ENCODE measurements at places on chromosomes 7 and 10. TPM values are rescaled to one million over a fixed set of nuclear protein-coding genes. Genes with fewer than 3 reads are reported as not detected.

The PLXNA4 gene
- total RNA-seq, result 0.58 TPM

DNA sequence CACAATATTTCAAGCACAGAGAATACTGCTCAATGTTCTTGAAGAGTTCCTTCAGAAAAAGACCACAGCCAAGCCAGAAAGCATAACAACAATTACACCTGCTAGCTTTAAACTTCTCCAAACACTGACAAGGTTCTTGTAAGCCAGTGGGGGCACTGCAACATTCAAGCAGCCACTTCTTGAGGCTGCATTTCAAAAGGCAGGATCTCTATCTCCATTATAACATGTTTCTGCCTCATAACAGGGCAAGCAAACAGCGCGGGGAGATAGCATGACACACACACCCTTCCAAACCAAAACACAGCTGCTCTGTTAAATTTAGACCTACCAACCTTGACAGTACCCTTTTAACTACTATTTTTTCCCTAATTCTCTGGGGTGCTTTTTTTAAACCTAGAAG, 30.8 kb downstream of the CHCHD3 start:
- peak; percentile 26 for DNase-seq

- DNase-seq, result no peak
Measured at GRCh38 chr10:132044803-132045202, 20.9 kb upstream of the JAKMIP3 start.

- DNase-seq, result no peak
Measured at GRCh38 chr10:58795560-58795959, 282.9 kb downstream of the BICC1 start.
